CMK (cell line): ENCODE measurements at places on chromosomes 16 and 17.

DNA sequence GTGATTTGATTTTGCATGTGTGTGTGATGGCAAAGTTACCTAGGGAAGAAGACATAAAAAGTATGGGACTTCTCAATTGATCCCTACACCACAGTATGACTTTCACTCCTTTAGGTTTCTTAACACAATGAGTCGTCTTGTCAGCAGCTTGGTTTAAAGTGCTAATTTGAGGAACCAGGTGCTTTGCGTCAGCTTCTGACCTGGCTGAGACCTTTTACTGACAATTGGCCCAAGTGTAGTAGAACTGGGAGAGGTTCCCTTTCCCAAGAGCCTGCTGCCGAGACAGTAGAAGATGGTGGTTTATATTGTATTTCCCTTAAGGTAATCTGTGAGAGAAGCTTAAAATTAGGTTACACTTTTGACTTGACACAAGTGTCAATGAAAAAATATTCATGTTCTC, 54.9 kb downstream of the LDHD start:
- DNase-seq, result no peak

- DNase-seq, result no peak
These were observed 16.8 kb upstream of the ENGASE start for GRCh38 chr17:79057737-79058385.

DNA sequence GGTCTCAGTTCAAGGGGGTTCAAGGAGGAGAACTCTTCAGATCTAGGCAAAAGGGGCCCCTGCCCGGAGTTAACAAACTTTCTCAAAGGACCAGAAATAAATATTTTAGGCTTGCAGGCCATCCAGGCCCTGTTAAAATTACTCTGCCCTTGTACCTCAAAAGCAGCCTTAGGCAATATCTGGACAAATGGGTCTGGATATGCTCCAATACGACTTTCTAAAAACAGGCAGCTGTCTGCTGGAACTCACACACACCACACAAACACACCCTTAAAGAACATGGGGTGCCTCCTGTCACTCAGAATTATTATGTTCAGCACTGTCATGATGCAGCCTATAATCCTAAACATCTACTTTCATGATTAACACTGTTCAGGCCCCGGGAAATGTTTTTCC, 75.5 kb downstream of the TMEM132E start:
- DNase-seq, result no peak

DNA sequence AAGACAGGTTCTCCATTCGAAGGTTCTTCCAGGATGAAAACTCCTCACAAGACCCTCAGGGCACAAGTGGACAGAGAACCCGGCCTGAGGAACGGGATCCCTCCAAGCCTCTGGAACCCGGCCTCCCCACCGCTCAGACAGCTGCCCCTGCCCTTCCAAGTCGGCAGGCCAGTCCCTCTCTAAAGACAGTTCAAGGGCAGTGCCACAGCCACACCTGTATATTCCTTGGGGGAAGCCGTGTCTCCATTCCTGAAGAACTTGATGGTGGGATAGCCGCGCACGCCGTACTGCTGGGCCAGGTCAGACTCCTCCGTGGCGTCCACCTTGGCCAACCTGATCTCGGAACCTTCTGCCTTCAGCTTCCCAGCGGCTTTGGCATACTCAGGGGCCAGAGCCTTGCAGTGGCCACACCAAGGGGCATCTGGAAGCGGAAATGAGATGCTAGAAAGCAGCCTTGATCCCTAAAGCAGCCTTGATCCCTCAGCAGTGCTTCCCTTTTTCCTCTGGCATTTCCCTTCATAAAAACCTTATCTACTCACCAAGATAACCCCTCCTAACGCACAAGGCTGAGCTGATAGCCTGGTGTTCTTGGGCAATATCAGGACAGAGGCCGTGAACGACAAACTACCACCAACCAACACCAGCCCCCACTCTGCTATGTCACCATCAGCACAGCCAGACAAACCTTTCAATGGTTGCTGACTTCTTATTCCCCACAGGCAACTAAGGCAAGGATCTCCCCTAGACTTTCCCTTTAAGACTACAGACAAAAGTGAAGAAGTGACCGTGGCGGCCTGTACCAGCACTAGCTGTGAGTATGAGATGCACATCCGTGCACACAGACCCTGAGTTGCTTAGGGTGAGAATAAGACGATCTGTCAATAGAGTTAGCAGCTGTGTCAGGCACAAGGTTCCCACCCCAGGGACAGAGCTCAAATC, 1.1 kb downstream of the P4HB start:
- no peak for DNase-seq

- no peak for DNase-seq
These were observed 2.1 kb downstream of the CFAP20 start for GRCh38 chr16:58127033-58127556.

DNA sequence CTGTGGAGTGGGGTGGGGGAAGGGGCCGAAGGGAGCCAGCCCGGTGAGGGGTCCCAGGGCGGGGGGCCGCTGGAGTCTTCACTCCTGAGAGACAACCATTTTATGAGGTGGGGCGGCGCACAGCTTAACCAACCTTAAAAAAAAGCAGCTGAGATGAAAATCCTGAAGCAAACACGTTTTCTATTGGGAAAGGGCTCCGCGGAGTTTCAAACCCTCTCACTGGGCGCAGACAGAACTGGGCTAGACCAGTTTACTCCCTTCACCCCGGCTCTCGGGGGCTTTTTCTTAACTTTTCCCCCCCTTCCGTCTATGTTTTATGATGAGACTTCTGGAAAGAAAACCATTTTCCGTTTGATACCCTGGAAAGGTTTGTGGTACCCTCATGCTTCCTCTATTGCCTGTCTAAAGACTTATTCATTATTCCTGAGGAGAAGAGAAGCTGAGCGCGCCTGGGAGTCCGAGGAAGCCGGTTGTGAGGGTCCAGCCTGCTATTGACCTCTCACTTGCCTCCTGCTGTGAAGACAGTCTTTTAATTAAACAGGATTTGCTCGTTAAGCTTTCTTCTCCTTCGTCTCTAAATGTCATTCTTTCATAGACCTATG, 482 bp upstream of the SSH2 start:
- DNase-seq, result no peak

GRCh38 chr16:89113152-89113547, 19.5 kb downstream of the ACSF3 start:
- DNase-seq, result no peak

DNA sequence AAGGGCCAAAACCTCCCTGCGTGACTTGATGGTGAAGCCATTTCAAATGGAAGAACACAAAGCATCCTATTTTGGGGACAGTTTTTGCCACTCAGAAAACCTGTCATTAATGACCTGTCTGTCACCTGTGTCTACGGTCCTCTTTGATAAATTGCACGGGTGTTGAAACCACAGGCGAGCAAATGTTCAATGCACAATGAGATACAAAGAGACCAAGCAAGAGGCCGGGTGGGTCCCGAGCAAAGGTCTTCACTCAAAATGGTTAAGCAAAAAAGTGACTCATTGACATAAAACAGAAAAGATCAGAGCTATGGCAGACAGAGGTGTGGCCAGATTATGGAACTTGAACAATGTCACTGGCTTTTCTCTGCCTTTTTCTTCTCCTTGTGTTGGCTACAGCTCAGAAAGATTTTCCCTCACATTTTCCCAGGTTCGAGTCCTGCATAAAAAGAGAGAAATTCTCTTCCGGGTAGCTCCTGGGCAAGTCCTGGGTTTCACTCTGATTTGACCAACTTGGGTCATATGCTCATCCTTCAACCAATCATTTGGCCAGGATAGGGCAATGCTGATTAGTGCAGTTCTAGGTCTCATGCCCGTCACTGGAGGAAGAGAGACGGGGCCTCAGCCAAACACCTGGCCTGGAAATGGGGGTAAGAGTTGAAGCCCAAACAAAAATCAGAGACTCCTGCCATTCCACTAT, 92.2 kb downstream of the CMC2 start:
- DNase-seq, result no peak

- DNase-seq, result no peak
These were observed 8.3 kb upstream of the ZNF750 start for GRCh38 chr17:82848022-82848592.

DNA sequence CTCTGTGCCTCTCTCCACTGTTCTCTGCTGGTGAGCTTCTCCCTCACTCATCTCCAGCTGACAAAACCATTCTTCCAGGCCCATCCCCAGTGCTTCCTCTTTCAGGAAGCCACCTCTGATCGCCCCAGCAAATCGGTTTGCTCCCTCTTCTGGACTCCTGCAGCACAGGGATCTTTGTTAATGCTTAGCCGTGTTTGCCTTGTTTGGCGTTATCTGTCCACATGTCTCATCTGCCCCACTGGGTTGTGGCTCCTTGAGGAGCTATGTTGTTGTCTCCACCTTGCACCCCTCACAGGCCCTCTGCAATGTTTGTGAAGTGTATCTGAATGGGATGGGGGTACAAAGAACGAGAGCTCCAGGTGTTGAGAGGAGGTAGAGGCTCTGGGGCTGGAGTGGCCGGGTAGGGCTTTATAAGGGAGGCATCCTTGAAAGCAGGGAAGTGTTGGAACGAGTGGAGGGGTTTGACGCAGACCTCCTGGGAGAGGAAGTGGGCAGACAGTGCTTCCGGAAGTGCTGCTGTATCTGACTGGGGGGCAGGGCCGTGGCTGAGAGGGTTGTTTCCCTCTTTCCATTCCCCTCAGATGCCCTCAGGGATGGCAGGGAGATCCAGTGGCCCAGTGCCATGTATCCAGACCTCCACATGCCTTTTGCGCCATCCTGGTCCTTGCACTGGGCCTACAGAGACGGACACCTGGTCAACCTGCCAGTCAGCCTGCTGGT, 27.8 kb downstream of the CASKIN2 start:
- DNase-seq, result peak; percentile 82

DNA sequence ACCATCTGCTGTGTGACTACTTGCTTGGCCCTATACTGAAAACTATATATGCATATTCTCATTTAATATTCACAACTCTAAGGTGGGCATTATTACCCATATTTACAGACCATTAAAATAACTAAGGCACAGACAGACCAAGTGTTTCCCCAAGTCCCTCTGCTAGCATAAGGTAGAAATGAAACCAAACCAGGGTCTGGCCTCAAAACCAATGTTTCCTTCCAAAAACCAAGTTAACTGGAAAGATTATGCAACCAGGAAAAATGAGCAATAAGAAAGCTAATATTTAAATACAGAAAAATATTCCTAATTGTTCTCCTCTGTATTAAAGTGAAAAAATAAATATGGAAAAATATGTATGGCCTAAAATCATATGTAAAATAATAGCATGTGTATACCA, 50.1 kb downstream of the XPO6 start:
- no peak for DNase-seq

GRCh38 chr16:4376893-4377572, 5.4 kb downstream of the VASN start:
- no peak for DNase-seq

- DNase-seq, result no peak
These were observed 668.2 kb downstream of the CDH11 start for GRCh38 chr16:64453646-64454045.

DNA sequence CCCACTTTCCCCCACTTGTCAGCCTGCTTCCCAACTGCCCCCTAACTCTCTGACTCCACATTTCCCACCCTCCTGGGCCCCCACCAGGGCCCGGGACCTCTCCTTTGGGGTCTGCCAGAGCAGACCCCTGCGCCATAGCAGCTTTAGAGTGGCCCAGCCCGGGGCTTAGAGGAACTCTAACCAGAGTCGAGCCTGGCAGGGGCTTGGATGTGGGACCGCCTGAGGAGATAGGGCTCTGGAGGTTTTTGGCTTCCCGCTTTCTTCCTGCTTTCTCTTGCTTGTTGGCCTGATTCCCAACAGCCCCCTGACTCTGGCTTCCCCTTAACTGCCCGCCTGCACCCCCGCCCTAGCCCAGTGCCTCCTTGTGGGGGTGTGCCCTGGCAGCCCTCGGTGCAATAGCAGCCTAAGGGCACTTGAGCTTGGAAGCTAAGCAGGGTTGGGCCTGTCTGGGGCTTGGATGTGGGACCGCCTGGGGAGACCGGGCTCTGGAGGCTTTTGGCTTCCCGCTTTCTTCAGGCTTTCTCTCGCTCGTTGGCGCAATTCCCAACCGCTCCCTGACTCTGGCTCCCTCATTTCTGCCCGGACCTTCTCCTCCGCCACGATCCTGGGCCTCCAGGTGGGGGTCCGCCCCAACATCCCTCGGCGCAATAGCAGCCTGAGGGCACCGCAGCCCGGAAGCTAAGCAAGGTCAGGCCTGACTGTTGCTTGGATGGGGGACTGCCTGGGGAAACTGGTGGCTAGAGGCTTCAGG, 2292.0 kb downstream of the TP53TG3F start:
- no peak for DNase-seq

DNA sequence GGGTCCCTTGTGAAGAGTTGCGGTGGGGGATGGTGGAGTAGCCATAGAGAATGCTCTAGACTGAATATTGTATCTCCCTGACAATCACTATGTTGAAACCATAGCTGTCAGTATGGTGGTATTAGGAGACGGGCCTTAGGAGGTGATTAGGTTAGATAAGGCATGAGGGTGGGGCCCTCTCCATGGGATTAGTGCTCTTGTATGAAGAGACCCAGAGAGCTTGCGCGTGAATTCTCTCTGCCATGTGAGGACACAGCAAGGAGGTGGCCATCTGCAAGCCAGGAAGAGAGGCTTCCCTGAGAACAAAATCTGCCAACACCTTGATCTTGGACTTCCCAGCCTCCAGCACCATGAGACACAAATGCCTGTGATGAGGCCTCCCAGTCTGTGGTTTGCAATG, 34.5 kb upstream of the MGAT5B start:
- no peak for DNase-seq

DNA sequence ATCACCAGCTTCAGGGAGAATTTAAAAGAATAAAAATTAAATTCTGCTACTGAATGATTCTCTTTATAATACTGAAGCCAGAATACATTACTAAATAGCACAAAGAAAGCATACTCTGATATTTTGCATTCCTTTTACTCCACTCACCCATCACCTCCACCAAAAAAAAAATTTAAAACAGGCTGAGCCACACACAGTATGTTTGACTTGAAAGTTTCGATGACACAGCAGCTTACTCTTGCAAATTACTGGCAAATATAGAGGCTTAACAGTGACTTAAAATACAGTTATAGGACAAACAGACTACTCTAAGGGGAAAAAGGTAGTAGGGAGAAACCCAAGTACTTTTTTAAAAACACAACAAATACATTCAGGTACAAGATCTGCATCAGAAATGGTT, 39.2 kb downstream of the GPATCH8 start:
- no peak for DNase-seq
